ENCODE measurements at places on chromosomes 6 and 20.
A peak's percentile ranks its signal among the peaks of the same experiment; 100 is the strongest.

GRCh38 chr6:47727391-47727790, 29.0 kb downstream of the ADGRF4 start:
- no peak for DNase-seq

- no peak for DNase-seq
Measured at GRCh38 chr6:22470454-22471131, 98.8 kb upstream of the HDGFL1 start.

DNA sequence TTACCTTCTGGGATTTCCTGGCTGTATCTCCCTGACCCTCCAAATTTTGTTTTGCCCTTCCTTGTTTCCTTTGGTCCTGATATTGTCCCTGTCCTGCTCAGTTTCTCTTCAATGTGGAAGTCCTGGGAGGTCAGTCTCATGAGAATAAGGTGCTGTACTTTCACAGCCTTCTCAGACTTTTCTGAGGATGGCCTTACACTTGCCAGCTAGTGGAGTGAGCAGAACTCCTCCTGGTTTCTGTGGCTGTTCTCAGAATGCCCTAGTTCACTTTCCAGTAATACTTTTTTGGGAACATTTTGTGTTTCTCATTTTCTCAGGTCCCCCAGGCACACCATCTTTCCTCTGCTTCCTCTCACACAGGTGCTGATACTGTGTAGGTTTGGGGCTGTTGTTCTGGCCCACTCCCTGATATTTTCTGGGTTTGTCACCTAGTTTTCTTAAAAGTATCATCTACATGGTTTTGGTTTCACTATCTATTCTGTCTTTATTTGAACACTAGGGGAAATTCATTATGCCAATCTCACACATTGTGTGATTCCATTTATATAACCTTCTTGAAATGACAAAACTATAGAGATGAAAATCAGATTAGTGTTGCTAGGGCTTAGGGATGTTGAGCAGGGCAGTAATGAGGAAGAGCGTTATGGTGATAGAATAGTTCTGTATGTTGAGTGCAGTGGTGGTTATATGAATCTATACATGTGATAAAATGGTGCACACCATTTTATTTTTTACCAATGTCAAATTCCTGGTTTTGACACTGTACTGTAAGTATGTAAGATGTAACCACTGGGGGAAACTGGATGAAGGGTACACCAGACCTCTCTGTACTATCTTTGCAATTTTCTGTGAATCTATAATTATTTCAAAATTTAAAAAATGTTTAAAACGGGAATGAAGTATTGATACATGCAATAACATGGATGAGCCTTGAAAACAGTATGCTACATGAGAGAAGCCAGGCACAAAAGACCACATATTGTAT, 27.2 kb upstream of the BRPF3 start:
- no peak for DNase-seq

DNA sequence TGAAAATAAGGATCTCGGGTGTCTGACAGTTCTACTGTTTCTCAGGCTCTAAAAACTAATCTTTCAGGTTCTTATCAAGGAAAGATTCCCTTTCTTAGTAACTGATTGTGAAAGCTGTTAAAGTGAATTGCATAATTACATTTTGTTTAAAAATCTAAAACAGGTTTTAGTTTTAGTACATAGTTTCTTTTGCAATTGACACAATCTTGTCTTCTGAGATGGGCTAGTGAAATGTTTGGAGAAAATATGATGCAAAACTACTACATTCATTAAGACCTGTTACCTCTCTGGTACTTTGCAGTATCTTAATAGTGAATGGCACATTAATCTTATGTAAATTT, 298.4 kb downstream of the UTRN start:
- DNase-seq = no peak

GRCh38 chr6:33427585-33428223, 7.8 kb downstream of the SYNGAP1 start:
- no peak for DNase-seq

GRCh38 chr6:43838276-43839036, 68.4 kb downstream of the VEGFA start:
- DNase-seq = peak; percentile 20

GRCh38 chr6:110875548-110876169, 1.1 kb downstream of the AMD1 start:
- peak; percentile 47 for DNase-seq

- DNase-seq = no peak
Measured at GRCh38 chr6:13152764-13153163, 175.6 kb downstream of the TBC1D7 start.
